ENCODE measurements at places on chromosomes 16 and 17.
A peak's percentile ranks its signal among the peaks of the same experiment; 100 is the strongest.

DNA sequence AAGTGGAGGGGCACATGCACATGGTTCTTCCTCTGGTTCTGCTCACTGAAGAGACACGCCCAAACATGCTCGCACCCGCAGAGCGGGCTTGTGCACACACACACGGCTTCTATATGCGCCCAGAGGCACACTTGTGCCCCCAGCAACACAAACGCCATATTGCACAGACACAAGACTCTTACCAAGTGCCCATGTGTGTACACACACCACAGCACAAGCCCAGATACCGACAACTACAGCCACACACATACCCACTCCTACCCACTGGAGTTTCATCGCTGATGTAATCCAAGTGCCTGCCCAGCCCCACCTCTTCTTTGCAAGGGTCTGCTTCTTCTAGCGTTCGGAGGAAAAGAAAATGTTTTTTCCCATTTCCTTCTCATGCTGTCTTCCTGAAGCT, 6.5 kb upstream of the PRR29 start:
- DNase-seq, result no peak

DNA sequence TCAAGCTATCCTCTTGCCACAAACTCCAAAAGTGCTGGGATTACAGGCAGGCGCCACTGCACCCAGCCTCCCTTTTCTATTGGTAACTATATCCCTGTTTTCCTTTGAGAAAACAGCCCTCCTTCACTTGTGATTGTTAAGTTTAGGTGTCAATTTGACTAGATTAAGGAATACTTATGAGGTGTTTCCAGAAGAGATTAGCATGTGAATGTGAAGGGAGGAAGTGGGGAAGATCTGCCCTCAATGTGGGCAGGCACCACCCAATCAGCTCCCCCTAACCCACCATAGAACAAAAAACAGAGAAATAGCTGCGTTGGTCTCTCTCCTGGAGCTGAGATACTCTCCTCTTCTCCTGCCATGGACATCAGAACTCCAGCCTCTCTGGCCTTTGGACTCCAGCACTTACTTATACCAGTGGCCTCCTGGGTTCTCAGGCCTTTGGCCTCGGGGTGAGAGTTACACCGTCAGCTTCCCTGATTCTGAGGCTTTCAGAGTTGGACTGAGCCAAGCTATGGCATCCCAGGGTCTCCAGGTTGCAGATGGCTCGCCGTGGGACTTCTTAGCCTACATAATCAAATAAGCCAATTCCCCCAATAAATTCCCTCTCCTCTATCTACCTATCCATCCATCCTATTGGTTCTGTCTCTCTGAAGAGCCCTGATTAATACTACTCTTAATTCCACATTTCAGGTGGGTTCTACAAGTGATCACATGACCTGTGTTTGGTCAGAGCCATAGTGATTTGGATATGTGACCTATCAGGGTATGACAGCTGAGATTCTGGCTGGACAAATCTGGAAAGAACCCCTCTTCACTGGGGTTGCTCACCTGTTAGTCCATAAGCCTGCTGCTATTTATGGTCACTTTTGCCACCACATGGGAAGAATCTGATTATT, 12.0 kb upstream of the STAT3 start:
- DNase-seq, result no peak

DNA sequence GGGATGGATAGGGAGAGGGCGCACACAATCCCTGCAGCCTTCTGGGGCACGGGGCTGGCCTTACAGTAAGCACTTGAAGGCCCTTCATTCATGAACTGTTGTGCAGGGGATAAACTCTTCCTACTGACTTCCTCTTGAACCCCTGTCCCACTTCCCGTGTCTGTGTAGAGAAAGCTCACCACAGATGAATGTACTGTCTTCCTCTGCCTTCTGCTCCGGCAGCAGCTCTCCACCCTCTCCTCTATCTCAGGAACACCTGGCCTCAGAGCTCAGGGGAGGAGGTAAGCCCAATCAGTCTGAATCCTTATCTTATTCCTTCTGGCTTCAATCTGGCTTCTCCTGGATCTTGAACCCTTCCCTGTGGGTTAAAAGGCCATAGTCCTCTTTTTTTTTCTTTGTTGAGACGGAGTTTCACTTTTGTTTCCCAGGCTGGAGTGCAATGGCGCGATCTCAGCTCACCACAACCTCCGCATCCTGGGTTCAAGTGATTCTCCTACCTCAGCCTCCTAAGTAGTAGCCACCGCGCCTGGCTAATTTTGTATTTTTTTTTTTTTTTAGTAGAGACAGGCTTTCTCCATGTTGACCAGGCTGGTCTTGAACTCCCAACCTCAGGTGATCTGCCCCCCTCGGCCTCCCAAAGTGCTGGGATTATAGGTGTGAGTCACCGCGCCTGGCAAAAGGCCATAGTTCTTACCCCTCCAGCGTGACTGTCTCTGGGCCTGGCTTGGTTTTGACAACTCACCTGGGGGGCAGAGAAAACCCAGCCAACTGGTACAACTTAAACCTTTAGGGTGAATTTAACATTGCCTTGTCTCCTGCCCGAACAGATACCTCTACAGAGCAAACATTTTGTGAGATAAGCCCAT, 7.2 kb upstream of the SLC52A1 start:
- DNase-seq, result peak; percentile 27

DNA sequence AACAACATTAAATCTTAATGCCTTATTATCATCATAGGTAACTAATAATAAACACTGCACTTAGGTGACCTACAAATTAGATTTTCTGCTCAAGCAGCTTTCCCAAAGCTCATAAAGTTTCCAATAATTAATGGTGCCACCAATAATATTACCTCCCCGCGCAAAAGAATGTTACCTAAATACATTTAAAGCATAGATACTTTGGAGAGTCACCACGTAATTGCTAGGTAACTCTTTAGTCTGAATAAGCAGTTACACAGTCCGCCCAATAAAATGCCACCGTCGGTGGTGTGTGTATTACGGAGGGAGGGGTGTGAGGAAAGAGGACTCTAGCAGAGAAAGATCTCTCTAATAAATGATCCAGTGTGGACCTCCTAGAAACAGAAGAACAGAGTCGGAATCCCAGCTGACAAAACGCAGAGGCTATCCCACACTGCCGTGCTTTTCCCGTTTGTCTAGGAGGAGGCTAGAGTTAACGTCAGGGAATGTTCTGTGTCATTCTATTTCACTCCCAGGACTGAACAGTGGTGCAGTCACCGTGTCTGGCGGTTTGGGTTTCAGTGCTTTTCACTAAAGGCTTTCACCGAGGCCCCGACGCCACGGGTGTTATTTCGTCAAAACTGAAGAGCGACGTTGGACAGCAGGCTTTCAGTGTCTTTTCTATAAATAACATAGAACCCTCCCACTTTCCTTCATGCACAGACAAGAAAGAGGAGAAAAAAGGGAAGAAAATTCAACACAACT, 630 bp downstream of the RNFT1 start:
- DNase-seq, result peak; percentile 13

DNA sequence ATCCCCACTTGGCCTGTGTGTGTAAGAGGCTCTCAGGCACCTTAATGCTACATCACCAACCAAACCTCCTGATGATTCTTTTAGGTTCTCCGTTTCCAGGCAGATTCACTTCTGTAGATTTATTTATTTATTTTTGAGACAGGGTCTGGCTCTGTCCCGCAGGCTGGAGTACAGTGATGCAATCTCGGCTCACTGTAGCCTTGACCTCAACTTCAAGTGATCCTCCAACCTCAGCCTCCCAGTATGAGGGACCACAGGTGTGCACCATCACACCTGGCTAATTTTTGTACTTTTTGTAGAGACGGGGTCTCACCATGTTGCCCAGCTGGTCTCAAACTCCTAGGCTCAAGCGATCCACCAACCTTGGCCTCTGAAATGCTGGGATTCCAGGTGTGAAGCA, 12.7 kb upstream of the MEOX1 start:
- DNase-seq, result no peak

GRCh38 chr17:82357394-82357793, 1.7 kb upstream of the TEX19 start:
- DNase-seq, result no peak

DNA sequence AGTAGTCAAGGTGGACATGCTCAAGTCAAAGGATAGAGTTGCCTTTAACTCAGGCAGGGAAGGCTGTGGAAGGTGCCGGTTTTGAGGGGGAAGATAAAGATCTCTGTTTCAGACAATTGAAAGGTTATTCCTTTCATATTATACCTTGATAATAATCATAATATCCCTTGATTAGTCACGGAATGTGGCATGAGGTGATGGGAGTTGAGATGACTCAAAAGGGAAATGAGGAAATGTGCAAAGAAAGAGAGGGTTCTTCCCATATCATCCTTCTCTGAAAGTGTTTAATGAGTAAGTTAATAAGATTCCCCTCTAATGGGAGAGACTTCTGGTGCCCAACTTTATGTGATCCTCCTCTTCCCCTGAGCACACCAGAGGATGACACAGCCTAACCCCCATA, 43.1 kb upstream of the HS3ST2 start:
- no peak for DNase-seq

GRCh38 chr17:19338031-19338990, 24.2 kb downstream of the B9D1 start:
- DNase-seq, result peak; percentile 38

- DNase-seq, result no peak
Observed at GRCh38 chr17:17152385-17152784, 53.7 kb downstream of the PLD6 start.

GRCh38 chr17:51435171-51435552, 174.8 kb downstream of the UTP18 start:
- no peak for DNase-seq

GRCh38 chr16:5071341-5071680, 332 bp upstream of the ALG1 start:
- DNase-seq, result no peak

DNA sequence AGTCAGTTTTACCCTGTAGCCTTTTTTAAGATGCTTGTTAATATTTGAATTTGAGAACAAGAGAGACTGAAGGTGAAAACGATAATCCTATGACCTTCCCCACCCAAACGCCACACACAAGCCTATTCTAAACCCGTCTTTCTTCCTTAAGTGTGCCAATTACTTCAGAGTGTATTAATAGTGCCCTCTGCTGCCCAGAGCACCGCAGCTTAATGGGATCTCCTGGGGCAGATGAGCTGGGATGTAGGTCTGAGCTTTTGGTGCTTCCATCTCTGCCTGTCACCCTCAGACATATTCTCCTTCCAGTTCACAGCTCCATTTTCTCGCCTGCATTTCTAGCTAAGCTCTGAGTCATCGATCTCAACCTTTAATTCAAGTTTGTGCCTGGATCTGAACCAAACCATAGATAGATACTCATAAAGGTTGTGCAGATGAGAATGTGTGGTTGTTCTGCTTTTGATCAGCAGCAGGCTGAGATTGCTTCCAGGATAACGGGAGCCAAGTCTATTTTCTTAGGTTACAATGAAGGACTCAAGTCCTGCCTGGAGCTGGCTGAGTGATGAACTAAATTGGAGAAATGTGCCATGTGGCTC, 46.4 kb upstream of the CDH13 start:
- no peak for DNase-seq

GRCh38 chr17:80118601-80119270, 17.4 kb downstream of the GAA start:
- no peak for DNase-seq

DNA sequence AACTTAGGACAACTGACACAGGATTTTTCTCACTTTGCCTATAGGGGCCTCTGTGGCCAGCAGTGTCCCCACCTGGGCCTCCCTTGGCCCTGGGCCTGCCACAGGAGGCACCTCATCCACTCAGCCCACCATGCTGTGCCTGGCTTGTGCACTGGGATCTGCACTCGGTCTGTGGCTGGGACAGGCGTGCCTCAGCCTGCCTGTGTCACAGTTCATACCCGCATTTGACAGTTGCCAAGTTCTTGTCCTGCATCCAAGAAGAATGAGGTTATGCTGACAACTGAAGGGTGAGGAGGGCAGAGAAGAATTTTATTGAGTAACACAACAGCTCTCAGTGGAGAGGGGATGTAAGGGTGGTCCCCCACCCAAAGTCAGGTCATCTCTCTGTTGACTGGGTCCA, 36.0 kb downstream of the ZFP90 start:
- no peak for DNase-seq

DNA sequence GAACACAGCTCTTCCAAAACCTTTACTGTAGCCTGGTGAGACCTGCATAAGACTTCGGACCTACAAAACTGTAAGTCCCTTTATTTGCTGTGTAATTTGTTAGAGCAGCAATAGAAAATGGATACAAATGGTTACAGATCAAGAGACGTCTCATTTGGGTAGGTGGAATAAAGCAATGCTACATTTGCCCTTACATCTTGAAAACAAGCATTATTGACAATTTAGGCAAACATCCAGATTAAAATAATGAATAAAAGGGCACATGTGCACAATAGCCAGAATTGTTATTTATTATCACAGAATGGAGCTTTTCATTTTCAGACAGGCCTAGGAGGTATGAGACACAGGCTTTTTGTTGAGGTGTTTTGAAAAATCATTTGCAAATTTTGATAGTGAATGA, 222.2 kb upstream of the CPHXL start:
- no peak for DNase-seq

DNA sequence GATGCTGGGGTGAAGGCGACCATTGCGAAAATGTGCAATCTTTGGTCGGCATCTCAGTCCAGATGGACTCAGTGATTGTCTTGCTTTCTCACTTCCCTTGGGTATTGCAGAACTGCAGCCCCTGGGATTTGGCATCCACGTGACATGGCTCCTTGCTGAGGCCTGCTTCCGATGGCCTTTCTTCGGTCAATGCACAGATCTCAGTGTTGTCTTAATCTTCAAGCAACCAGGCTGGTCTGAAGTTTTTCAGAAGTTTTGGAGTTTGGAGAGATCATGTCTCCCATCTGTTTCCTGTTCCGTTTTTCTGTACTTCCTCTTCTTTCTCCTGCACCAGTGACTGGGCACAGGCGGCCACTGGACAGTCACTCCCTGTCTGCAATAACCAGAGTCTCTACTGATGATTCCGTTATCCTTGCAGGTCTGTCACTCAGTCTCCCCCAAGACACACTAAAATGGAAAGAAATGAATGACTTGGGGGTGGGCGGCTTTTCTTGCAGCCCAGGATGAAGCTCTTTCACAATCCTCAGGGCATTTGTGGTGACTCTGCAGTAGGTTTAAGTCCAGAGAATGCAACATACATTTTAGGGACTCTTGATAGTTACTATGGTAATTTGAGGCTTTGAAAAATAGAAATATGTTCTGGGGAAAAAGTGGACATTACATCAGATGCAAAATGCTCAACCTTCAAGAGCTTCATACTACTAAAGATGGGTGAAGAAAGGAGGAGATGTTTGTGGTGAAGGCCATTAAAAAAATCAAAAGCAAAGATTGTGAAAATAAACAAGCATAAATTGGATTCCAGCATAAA, 106.3 kb upstream of the ZFHX3 start:
- no peak for DNase-seq

DNA sequence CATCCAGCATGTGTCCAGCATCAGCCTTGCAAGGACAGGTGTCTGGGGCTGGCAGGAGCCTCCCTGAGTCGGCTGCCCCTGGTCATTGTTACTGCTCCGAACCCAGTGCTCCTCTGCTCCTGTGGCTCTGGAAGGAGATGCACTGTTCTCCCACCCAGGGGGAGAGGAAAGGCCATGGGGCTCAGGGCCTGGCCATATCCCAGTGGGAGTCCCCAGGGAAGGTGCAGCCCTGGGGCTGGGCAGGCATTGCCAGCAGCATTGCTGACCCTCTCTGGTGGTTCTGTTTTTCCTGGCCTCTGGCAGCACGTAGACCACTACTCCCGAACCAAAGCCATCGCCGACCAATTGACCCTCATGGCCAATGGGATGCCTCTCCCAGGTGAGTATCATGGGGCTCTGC, 9.6 kb downstream of the SDR42E2 start:
- no peak for DNase-seq
